ENCODE measurements at places on chromosomes 6 and 20.

DNA sequence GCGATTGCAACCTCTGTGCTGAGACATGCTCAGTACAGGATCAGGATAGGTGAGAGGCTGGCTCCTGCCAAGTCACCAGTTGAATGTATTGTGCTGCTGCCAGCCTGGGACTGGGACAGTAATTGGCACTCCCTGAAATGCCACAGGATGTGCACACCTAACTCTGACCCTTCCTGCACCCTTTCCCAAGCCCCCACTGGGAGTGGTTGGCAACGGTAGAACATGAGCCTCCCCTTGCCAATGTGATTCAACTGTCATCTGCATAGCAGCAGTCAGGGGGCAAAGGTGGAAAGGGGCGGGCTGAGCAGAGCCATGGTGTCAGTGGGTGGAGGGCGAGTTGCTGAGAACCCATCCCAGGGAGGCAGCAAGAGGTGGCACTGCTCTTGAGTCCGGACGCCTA lies 15.4 kb downstream of the SPINT3 start:
- no peak for DNase-seq

DNA sequence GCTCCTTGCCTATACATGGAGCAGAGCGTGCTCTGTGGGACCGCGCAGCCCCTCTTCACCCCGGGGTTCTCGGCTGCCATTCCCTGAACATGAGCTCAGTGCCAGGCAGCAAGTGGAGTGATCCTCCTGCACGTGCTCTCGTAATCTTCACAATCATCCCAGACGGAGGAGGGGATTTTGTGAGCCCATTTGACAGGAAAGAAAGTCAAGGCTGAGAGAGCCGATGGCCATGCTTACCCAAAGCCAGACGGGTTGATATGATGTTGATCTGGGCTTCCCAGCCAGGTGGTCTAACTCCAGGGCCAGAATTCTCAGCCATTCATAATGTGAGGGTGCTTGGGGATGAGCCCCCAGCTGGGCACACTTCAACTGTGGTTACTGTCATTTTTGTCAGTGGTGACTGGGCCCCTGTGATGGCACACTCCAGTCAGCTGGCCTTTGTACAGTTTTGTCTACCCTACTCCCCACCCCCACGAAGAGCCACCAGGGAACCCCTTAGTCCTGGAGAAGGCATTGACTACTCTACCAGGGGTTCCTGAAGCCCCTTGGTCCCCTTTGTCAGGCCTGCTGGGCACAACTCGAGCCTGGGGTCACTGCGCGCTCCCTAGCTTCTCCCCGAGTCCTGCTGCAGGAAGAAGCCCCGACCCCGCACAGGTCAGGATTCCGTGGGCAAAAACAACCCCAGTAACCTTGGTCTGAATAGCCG lies 1.5 kb downstream of the APCDD1L start:
- DNase-seq = no peak

DNA sequence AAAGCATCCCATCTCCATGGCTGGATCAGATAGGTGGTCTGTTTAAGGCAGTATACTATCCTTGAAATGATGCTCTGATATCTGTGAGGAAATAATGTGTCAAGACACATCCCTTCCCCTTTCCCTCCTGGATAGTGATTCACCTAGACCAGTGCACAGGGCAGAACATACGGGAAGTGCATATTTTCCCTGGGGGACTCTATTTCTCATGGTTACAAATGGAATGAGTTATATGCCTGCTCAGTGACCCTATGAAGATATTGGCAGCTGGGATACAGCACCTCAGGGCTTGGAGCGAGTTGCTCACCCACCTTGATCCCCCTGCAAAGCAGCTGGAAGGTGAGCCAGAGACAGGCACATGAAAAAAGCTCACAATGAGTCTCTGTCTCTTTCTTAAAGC lies 67.5 kb upstream of the PRL start:
- DNase-seq = no peak

GRCh38 chr6:119476024-119476423 lies 126.5 kb upstream of the MAN1A1 start:
- no peak for DNase-seq

DNA sequence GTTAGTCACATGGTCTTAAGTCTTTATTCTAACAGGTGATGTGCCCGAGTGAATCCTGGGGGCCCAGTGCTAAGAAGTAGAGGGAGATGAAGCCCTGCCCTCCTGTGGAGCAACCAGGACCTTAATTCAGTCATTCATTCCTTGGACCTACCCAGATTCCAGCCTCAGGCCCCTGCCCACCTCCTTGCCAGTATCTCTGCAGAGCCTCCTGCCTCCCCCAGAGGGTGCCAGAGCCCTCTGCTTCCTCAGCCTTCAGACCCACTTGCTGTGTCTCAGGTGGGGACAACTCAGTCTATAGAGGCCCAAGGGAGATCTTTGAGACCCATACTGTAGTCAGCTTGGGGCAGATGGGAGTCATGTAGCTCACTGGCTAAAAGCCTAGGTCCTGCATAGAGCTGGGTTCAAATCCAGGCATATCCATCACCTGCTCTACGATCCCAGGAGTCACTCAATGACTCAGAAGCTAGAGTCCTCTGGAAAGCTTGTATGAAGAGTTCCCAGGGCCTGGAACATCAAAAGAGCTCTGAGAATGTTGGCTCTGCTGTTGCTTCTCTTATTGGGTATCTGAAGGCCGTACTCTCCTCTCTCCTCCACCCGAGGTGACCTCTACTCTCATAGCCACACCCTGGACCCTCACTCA lies 3.9 kb upstream of the SIGLEC1 start:
- no peak for DNase-seq

GRCh38 chr6:47519279-47519678 lies 41.7 kb downstream of the CD2AP start:
- no peak for DNase-seq

DNA sequence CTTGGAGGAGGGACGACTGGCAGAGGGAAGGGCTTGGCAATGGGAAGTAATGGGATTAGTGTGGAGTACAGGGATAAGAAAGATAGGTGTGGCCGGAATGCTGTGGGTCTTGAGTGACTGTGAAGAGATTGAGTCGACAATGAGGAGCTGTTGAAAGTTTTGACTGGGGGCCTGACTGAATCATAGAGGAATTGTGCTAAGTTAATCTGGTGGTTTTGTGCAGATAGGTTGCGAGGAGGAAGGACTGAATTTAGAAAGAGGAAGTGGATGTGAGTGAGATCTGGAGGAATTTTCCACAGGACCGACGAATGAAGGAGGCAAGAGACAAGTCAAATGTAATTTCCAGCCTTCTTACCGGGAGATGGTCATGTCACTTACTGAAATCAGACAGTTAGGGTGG lies 143.9 kb upstream of the RALGAPA2 start:
- DNase-seq = no peak

DNA sequence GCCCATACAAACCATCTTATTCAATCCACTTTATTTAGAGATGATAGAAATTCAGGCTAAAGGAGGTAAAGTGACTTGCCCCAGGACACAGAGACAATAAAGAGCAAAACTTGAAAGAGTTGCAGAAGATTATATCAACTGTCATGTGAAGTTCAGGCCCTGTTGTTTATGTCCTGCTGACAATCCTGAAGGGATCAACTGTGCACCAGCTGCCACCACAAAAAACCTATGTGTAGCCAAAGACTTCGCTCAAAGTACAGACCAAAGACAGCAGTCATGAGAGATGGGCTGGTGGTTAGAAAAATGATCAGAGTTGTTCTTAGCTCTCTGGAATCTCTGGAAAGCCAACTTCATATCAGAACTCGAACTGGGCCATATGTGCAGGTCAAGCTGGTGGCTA lies 16.0 kb upstream of the CITED2 start:
- DNase-seq = no peak

DNA sequence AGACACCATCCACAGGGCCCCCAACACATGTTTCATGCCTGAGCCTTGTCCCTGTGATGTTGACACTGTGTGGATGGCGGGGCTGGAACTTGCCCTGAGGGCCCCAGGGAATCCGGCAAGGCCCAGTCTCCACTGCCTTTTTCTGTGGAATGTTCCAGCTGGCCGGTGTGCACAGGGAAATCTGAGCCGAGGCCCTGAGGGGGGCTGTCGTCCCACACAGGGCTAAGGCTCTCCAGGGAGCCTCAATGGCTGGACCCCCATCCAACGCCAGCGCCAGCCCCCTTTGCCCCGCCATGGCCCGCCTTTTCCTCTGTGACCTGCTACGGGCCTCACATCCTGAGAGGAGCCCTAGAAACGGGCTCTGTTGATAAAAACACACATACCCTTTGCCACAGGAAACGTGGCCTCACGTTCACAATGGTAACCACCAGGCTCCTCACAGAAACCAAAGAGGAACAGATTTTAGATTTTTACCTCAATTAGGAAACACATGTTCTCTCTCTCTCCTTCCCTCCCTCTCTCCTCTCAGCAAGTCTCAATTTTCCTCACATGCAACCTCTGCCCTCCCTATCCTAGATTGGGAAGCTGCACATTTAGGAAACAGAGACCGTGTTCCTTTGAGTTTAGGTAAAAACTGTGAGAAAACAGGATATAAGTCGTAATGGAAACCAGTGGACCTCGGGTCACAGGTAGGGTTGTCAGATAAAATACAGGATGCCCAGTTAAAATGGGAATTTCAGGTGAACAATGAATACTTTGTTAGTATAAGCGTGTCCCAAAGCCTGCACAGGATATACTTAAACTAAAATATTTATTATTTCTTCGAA lies 13.7 kb upstream of the ZNF831 start:
- DNase-seq = no peak

GRCh38 chr6:109170333-109170732 lies 75.0 kb downstream of the CEP57L1 start:
- no peak for DNase-seq

GRCh38 chr6:109841869-109842268 lies 136.2 kb upstream of the GPR6 start:
- DNase-seq = no peak

- no peak for DNase-seq
These were observed 123.0 kb downstream of the JARID2 start for GRCh38 chr6:15368873-15369272.

DNA sequence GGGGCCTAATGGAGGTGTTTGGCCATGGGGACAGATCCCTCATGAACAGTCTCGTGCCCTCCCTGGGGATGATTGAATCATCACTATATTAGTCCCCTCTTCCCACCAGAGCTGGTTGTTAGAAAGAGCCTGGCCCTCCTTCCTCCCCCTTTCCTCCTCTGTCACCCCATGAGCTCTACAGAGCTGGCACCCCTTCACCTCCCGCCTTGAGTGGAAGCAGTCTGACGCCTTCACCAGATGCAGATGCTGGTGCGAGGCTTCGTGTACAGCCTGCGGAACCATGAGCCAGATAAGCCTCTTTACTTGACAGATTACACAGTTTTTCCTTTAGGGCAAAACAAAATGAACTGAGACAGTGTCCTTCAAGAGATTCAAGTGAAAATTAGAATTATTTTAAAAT lies 74.4 kb upstream of the RIPOR2 start:
- no peak for DNase-seq

DNA sequence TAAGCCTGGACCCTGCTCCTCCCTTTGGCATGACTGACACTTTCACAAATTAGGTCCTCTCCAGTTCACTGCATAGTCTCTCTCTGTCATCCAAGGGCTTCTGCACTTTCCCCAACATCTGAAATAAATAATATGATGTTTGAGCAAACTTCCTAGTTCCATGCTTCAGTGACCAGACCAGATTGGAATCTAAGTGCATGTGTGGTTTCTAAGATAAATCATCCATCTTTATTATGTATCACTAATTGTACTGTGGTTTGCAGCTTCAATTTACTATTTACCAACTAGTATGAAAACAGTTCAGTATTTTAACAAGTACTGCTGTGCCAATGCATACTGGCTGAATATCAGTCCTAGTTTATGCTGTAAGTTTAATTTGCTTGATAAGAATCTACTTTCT lies 18.7 kb downstream of the SESN1 start:
- DNase-seq = no peak

GRCh38 chr20:34582221-34582620 lies 23.7 kb downstream of the MAP1LC3A start:
- DNase-seq = no peak

DNA sequence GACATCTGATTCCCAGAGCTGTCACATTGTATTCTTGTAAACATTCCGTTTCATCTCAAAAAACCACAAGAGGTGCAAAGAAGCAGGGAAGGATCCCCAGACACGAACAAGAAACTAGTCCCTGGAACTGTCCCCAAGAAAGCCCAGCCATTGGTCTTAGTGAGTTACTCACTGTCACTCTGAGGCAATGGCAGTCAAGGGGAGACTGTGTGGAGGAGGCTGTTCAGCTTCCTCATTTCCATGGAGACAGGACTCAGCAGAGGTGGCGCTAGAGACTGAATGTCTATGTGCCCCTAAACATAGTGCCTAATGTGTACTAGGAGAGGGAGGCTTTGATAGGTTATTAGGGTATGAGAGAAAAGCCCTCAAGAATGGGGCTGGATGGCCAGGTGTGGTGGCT lies 11.1 kb downstream of the ULBP1 start:
- DNase-seq = no peak

DNA sequence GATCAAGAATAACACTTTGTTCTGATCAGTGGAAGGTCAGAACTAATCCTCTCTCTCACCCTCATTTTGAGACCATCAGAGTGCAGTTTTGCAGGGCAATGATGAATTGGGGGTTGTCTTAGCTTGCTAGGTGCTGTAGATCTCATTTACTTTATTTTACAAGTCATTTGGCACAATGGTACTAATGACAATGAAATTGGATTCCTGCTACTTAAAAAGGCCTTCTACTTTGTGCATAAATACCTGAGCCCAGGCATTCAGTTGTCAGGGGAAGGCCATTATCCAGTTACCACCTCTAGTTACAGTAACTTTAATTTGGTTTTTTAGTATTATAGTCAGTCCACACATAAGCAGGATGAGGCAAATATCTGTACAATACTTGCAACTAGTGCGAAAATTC lies 240.0 kb downstream of the HDGFL1 start:
- no peak for DNase-seq

DNA sequence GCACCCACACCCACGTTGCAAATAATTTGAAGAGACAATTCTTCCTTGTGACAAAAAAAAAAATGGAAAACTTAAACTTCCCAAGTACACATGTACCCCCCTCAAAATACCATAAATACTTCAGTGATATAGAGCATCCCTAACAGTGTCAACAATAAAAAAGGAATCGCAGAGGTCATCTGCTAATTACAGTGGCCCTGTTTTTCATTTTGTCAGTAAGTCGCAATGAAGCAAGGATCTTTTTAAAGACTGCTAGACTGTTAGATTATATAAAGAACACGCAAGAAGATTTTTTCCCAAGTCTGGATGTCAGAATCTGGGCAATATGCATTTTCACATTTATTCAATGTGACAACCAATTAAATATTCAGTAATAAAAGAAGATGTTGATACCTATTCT lies 93.9 kb downstream of the EPB41L2 start:
- DNase-seq = no peak

- no peak for DNase-seq
These were observed 13.9 kb upstream of the TNFRSF6B start for GRCh38 chr20:63682384-63683139.

DNA sequence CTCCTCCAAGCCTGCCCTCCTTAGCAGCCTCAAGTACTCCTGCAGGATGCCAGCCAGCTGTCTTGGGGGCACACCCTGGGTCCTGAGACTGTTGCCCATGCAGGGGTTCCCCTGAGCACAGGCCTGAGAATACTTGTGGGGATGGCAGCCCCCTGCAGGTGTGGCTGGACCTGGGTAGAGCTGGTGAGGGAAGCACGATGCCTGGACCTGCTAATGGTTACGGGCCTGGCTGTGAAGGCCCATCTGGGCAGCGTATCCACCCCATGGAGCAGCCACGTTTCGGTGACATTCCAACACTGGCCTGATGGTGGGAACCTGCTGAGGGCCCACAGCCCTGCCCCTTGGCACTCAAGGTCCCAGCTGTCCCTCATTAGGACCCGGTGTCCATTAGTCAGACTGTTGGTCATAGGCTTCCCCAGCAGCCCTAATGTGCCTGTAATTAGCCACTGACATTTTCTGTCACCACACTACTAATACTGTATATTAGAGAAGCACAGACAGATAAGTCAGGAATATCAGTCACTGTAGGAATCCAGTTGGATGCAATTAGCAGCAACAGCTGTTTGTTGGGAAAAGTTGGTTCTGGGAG lies 20.3 kb downstream of the CCDC167 start:
- no peak for DNase-seq
